Stimulated activated memory B cell treated with anti-CD40 and anti-IgM and Interleukin-4, amounts not matched to agents 10 μg/mL and 1 μg/mL and 100 μg/mL, for 72 hours (primary cell): ENCODE measurements at places on chromosomes 1 and 21.

DNA sequence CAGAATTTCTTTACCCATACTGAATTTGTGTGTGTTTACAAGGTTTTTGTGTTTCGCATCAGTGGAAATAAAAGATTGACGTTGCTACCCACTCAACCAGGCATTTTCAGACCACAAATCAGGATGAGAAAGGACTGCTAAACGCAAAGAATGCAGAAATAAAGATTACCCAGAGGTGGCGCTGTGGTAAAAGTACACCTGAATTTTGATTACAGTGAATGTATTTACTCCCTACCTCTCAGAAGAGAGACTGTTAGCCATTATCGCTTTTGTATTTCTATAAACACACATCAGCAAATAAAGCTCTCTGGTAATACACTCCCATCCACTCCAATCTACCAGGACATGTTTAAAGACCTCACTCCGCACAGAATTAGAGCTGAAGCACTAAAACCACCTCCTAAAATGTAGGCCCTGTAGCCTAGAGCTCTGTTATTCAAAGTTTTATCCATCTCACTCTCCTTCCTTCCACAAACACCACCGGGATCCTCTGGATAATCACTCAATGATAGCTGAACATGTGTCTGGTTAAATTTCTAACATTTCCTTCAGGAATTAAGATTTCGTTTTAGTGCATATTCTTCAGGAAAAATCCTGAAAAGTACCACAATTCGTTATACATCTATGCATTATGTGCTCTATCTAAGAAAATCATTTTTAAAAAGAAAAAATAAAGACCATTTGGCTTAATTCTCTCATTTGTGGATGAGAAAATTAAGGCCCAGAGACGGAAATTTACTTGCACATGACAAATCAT lies 2.5 kb upstream of the LMO4 start:
- ATAC-seq, result no peak

GRCh38 chr1:919271-919872 lies 4.4 kb upstream of the SAMD11 start:
- ATAC-seq, result no peak

GRCh38 chr1:43251024-43251423 lies 18.8 kb upstream of the TMEM125 start:
- no peak for ATAC-seq

- ATAC-seq, result no peak
Measured at GRCh38 chr1:91526496-91526895, 25.8 kb downstream of the CDC7 start.

GRCh38 chr21:17189963-17190362 lies 322.9 kb upstream of the CXADR start:
- no peak for ATAC-seq

DNA sequence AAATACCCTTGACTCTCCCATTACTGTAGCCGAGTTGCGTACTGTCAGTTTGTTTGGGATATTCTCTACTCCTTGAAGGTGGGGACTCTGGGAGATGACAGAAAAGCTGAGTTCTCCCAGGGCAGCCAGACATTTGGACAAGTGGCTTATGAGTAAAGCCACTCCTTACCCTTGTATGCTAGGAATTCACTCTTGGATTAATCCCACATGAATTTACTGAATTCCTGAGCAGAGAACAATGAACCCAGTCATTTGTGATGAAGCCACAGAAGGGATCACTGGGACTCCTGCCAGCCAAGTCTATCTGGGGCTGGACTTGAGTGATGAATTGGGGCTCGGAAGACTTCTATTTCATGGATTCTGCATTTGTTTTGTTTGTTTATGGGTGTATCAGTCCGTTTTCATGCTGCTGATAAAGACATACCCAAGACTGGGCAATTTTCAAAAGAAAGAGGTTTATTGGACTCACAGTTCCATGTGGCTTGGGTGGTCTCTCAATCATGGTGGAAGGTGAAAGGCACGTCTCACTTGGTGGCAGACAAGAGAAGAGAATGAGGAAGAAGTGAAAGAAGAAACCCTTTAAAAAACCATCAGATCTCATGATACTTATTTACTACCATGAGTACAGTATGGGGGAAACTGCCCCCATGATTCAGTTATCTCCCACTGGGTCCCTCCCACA lies 25.1 kb downstream of the C1orf116 start:
- no peak for ATAC-seq

GRCh38 chr21:37208741-37209225 lies 58.4 kb downstream of the VPS26C start:
- ATAC-seq, result peak; percentile 86

DNA sequence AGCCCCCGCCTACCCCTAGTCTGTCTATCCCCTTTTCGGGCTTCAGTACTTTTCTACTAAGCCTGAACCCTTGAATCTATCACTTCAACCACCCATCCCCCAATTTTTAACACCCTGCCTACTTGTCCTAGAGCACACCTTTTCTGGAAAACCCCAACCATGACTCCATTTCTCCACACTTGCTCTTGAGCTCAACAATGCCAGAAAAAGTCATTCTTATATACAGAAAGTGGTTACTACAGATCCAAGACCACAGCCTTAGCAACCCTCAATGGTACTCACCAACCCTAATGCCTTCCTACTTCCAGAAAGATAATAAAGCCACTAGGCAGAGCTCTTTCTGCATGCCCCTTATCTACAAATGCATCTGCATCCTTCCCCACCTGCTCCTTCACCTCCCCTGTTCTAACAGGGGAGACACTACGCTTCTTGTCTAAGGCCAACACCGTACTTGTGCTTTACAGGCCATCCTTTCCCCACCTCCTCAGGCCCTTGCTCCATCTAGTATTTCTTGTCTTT lies 41.2 kb downstream of the DMAP1 start:
- no peak for ATAC-seq

GRCh38 chr1:200897259-200897658 lies 2.6 kb downstream of the INAVA start:
- no peak for ATAC-seq

- ATAC-seq, result no peak
Measured at GRCh38 chr1:71193153-71193552, 112.3 kb upstream of the ZRANB2 start.

- ATAC-seq, result no peak
Measured at GRCh38 chr1:3743421-3743820, 8.8 kb upstream of the CCDC27 start.

- ATAC-seq, result no peak
Measured at GRCh38 chr1:113455374-113455773, 65.1 kb downstream of the MAGI3 start.
